ENCODE measurements at places on chromosomes 2 and 18. TPM values are rescaled to one million over a fixed set of nuclear protein-coding genes. Genes with fewer than 3 reads are reported as not detected.

GRCh38 chr2:177169810-177170514 is 42.6 kb upstream of the HNRNPA3 start:
- DNase-seq: no peak

The OTOS gene
- 0.31 TPM for polyA plus RNA-seq

- DNase-seq: peak; percentile 51
Measured at GRCh38 chr18:54119524-54120019, 104.9 kb downstream of the MBD2 start.

DNA sequence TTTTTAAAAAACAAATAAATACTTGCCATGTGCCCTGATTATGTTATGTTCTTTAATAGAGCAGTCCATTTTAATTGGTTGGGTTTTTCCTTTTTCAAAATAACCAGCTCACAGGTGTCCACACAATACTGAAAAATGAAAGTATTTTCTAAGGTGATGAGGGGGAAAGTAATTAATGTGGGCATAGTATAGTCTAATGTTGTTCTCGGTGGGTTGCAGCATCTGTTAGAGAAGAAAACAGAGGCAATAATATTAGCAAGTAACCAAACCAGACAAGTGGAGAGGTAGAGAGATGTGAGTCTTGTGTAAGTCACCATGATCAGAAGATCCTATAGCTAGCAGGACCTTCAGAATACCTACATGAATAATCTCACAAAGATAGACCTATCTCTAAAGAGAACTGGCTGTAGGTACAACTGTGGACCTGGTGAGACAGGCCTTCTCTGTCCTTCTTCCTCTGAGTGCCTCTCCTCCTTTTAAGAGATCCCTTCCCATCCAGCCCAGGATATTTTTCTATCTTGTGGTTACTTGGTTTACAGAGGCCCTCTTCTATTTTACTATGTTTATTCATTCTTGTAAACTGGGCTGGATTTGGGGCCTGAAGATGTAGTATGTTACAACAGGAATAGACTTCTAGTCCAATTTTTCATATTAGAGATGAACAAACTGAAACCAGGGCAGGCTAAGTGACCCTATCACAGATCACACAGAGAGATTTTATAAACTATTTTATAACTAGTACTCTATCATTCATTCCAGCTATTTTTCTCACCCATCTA is 67.1 kb upstream of the MSTN start:
- DNase-seq: no peak

DNA sequence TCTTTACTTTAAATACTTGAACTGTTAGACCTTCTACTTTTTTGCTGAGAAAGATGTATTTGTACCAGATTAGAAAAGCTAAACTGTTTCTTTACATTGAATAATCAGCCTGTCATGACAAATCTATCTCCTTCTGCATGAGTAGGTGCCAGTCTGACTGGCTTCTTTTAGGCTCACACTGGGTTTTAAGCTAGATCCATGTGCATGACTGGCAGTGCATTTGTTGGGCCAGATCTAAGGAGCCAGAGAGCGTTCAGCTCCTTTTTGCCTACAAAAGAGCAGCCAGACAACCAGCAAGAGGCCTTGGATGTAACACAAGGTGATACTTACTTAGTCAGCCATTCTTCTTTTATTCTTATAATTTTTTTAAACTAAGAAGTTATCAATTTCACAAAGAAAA is 82.0 kb upstream of the OTX1 start:
- DNase-seq: no peak

GRCh38 chr2:119744335-119744939 is 15.3 kb upstream of the PTPN4 start:
- no peak for DNase-seq

The RAB6C gene
- polyA plus RNA-seq: 0.72 TPM

DNA sequence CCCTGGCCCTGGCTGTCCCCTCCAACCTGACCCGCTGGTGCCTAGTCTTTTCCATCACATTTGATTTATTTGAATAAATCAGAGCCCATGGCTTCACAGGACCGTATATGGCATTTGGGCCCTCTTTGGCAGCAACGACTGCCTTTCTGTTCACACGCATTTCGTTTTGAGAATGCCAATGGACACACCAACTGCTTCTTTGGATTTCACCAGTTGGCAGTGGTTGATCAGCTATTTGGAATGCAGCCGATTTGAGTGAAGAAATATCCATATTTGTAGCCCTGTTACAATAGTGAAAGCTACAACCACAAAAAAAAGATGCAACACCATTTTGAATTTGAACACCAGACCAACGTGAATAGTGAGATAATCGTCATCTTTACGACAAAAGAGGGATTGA is 56.5 kb downstream of the GNAL start:
- no peak for DNase-seq

- no peak for DNase-seq
Measured at GRCh38 chr2:104164721-104165252, 689.1 kb upstream of the POU3F3 start.

The DHRS9 gene
- 0.08 TPM for polyA plus RNA-seq

DNA sequence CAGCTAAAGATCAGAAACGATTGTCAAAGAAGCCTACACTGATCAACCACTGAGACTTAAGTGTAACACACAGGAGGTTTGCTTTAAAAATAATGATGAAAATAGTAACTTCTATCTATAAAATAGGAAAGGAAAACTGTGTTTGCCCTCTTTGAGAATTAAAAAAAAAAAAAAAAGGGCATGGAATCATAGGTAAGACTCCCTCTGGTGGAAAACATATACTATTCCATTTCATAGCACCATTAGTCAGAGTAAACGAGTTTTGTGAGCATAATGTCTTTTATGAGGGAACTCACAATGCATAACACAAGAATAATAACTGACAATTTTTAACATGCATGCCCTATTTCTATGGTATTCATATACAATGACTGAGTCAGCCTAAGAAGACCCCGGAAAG is 36.3 kb downstream of the SLC35F5 start:
- no peak for DNase-seq

- no peak for DNase-seq
Measured at GRCh38 chr2:9243357-9243756, 36.7 kb downstream of the ASAP2 start.

- no peak for DNase-seq
Measured at GRCh38 chr2:221961561-221961960, 337.2 kb downstream of the PAX3 start.

DNA sequence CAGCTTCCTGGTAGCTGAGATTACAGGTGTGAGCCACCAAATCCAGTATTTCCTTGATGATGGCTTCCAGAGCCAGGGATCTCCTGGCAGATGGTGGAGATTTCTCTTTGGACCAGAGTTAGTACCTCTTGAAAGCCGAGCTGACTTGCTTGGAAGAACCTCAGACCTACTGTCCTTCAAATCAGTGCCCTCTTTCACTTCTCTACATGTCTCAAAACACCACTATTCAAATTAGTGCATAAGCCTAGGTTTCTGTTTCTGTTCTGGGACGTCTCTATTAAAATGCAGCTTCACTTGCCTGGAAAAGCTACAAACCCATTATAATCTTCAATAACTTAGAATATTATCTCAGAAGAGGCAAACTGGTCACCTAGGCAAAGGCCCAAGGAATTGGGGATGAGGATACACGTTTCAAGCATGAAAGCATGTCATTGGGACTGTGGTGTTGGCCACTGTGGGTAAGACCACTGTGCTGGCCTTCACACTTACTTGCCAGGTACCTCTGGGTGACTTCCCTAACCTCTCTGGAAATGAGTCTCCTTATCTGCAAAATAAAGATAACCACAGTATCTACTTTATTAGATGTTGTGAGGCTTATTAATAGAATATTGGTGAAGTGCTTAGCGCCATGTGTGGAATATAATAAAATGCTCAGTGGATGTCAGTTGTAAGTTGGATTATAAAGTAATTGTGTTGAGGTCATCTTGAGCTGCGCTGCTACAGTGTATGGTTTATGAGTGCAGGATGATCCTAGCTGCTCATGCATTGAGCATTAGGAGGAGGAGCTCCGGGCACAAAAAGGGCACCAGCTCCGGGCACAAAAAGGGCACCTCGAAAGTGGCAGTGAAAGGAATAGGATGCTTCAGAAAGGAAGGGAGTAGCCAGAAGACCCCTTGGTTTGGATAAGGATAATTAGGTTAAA is 84.5 kb downstream of the DOCK10 start:
- no peak for DNase-seq

The EGR4 gene
- not detected for polyA plus RNA-seq

GRCh38 chr2:52818958-52819357 is 948.6 kb upstream of the CHAC2 start:
- DNase-seq: no peak

The DYNC2LI1 gene
- 96.3 TPM for polyA plus RNA-seq

DNA sequence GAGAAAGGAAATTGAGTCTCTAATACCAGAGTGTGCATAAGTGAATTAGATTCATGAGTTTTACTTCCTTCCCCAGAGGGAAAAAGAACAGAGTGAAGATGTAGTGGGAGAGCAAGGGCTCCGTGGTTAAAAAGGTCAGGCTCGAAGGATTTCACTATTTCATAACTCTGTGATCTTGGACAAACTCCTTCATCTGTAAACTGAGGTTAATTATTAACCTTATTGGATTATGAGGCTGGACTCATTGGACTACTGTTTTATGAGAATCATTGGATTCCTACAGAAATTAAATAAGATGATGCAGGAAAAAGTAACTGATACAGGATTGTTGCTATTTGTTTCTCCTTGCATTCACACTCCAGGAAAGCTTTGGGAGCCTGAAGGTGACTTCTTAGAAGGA is 45.0 kb downstream of the SRD5A2 start:
- DNase-seq: no peak

The YIPF4 gene
- polyA plus RNA-seq: 73.3 TPM

DNA sequence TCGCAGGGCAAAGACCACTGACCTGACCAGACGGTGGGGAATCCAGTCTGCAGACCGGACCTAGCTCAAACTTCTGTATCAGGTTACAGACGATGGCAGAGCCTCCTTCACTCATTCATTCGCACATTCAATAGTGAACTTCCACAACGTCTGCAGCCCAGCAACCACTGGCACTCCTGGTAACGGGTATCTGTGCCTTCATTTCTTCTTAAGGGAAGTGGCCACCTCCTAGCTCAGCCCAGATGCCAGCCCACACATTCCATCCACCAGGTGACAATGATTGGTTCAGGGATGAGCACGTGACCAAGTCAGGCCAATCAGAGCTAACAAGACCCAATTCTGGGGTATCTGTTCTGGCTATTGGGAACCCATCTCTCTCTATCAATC is 15.9 kb upstream of the ARMC9 start:
- no peak for DNase-seq

The UGT1A3 gene
- not detected for polyA plus RNA-seq

The SIX3 gene
- polyA plus RNA-seq: not detected

- no peak for DNase-seq
Measured at GRCh38 chr2:9097239-9097638, 93.8 kb upstream of the MBOAT2 start.

- no peak for DNase-seq
Measured at GRCh38 chr2:23589739-23590138, 204.8 kb downstream of the KLHL29 start.

GRCh38 chr2:58891828-58892377 is 650.8 kb upstream of the FANCL start:
- DNase-seq: no peak

DNA sequence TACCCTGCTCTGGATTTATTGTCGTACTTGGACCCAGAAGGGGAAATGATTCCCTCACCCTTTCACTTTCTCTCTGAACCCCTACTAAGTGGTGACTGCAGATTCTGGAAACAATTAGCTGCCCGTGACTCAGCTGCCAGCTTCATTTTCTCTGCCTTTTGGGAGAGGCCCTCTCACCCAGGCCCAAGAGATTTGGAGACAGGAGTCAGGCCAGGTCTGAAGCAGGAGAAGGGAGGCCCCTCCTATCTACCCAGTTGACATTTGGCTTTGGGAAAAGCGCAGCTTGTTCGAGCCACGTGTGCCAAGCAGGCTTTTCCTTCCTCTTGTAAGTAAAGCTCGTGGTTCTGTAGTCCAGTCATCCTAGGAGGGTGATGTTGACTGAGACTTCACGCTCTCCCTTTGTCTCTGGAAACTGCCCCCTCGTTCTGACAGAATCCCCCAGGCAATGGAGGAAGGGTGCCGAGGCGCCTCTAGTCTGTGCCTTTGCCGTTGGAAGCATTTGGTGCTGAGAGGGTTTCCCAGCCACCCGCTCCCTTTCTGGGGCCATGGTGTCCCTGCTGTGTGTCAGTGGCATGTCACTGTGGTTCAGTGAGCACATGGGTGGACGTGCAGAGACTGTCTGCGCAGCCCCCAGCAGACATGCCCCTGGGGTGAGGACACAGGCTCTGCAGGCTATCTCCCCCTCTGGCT is 8.6 kb downstream of the OXER1 start:
- no peak for DNase-seq

The LGALSL gene
- 33.0 TPM for polyA plus RNA-seq

GRCh38 chr2:6645672-6646071 is 220.0 kb downstream of the CMPK2 start:
- DNase-seq: no peak

The COL4A4 gene
- 56.2 TPM for polyA plus RNA-seq

The HYCC2 gene
- 16.4 TPM for polyA plus RNA-seq

The COL6A3 gene
- polyA plus RNA-seq: 243 TPM

The TMEM247 gene
- polyA plus RNA-seq: not detected

DNA sequence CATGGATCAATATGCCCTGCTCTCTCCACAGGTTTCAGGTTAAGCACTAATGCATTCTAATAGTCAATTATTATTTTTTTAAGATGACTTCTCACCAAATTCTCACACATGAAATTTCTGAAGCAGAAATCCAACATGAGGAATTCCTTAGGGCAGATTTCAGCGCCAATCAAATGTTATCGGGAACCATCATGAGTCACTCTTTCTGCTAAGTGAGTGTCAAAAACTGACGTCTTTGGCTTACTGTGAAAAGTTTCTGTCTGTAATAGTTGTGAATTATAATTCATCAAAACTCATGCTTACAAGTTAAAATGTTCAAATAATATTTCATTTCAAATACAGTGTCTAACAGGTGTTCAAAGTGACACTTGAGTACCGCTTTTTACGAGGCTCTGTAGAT is 1038.6 kb downstream of the SOCS6 start:
- DNase-seq: no peak

The CTAGE1 gene
- 0.06 TPM for polyA plus RNA-seq

DNA sequence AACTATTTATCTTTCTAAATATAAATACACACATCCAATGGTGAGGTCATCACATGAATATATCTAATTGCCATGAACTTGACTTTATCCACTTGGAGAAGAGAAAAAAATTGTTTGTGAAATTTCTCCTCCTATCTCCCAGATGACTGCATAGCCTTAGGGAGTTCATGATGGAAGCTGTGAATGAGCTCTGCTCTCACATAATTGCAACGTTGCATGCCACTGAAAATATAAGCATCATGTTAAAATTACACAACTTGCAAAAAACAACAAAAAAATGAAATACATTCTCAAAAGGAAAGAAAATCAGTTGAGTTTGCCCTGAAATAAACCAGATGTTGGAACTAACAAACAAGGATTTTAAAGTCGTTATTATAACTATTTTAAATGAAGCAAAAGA is 50.6 kb upstream of the OSR1 start:
- DNase-seq: no peak

The UGT1A4 gene
- polyA plus RNA-seq: 0.03 TPM

- no peak for DNase-seq
Measured at GRCh38 chr2:195763866-195764265, 106.8 kb downstream of the SLC39A10 start.

Data from right renal pelvis (tissue), 4 donors.